Adipocyte (in vitro differentiated cells): ENCODE measurements at places on chromosomes 5 and 9.

DNA sequence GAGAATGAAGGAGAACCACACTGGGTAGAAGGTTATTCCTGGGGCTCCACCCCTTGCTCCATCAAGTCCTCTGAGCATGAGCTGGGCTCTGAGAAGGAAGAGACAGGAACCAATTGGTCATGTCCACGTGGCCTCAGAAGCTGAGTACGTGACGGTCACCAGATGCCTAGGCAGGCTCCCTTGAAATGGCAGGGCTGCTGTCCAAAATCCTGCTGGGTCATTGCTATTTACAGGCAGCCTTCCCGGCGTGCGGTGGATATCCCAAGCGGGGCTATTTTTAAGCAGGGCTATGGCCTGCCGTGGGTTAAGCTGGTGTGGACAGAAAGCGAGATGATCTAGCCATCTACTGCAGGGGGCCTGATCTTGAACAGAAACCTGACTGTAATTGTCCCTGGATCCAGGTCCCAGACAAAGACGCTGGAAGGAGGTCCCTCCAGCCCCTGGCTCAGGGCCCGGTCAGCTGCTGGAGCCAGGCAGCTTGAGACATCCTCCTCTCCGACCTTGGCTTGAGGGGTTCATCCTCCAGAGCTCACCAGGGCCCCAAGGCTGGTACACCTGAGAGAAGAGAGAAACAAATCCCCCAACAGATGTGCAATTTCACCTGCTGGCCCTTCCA, 550 bp upstream of the CKMT2 start:
- DNase-seq, result no peak

DNA sequence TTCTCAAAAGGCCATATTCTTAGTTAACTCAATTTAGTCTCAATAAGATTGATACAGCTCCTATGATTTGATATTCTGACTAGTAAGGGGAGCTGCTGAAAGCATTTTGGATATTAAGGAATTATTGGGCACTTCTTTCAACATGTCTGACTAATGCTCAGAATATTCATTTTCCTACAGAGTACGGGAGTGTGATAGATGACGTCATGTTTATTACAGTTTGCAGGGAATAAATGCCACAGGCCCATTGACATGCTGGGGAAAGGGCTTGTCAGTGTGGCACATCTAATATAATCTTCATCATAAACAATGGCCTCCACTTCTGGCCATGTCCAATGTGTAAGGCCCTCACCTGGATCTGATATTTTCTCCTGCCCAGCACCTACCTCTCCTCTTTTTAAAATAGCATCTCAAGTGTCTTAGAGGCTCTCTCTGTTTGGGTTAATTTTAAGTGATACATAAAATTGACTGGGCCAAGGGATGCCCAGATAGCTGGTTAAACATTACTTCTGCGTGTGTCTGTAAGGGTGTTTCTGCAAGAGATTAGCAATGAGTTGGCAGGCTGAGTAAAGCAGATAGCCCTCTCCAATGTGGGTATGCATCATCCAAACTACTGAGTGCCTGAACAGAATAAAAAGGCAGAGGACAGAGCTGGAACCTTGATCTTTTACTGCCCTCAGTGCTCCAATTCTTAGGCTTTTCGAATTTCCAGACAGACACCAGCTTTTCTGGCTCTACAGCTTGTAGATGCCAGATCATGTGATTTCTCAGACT, 99.3 kb downstream of the SLC24A2 start:
- no peak for DNase-seq

GRCh38 chr5:36523450-36523849, 83.0 kb upstream of the SLC1A3 start:
- DNase-seq, result no peak

GRCh38 chr5:124156415-124156996, 589.9 kb downstream of the ZNF608 start:
- DNase-seq, result peak; percentile 59

DNA sequence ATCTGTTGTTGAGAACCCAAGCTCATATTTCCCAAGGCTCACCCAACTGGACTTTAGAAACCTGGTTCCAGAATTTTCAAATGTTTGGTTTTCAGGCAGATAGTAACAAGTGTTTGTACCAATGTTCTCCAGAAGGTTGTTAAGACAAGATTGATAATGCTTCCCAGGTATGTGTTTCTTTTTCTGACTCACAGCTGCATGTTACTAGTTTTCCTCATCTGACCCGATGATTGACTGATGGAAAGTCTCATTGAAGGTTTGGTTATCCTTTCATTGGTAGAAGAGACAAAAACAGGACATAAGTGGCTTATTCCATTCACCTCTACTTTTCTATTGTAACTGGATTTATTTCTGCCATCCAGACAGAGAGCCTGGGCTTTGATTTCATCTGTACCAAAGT, 10.4 kb downstream of the BASP1 start:
- DNase-seq, result no peak

- DNase-seq, result peak; percentile 50
Measured at GRCh38 chr9:127801955-127802575, 617 bp upstream of the FPGS start.

GRCh38 chr9:37760416-37761161, 7.0 kb downstream of the TRMT10B start:
- DNase-seq, result peak; percentile 52
